CD4-positive, alpha-beta memory T cell (primary cell): ENCODE measurements at places on chromosomes 7 and 10. TPM values are rescaled to one million over a fixed set of nuclear protein-coding genes. Genes with fewer than 3 reads are reported as not detected.

The CAMK2B gene
- total RNA-seq, result not detected

The BAIAP2L1 gene
- 0.38 TPM for total RNA-seq

The FAM25G gene
- not detected for total RNA-seq

The ZNHIT1 gene
- total RNA-seq, result 44.6 TPM

The GIMAP7 gene
- total RNA-seq, result 464 TPM

The ADAM22 gene
- 5.2 TPM for total RNA-seq
